Mononuclear cell (primary cell): ENCODE measurements at places on chromosomes 11 and 22. TPM values are rescaled to one million over a fixed set of nuclear protein-coding genes. Genes with fewer than 3 reads are reported as not detected.

Gene MRGPRX4
- not detected for total RNA-seq

Gene NNMT
- total RNA-seq = 0.73 TPM

Gene UPB1
- 3.6 TPM for total RNA-seq

Gene BTBD18
- total RNA-seq = not detected

Gene MOGAT2
- not detected for total RNA-seq
